Stimulated activated CD8-positive, alpha-beta memory T cell treated with anti-CD3 and anti-CD28 coated beads, Interleukin-7, amount 100 ng/mL, for 1 hour (primary cell): ENCODE measurements at places on chromosomes 11 and 22.

DNA sequence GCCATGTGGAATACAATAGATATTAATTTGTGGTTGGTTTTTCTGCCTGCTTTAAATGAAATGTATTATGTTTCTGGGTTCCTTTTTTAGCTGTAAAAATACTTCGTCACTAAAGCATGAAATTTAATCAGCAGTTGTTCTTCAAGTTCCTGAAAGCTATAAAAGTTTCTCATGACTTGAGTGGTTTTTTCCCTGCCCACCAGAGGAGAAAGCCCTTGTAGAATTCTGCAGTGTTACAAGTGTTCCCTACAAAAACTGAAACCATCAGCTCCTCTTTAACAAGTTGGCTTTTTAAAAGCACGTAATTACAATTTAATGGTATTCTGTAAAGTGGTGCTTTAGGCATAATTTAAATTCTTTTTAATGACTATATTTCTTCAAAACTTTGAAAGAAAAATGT is 56.2 kb downstream of the PANX1 start:
- no peak for DNase-seq

- DNase-seq = no peak
Measured at GRCh38 chr22:50209893-50210292, 9.1 kb downstream of the SELENOO start.

- no peak for DNase-seq
Measured at GRCh38 chr11:41921746-41922390, 462.4 kb upstream of the LRRC4C start.

- DNase-seq = no peak
Measured at GRCh38 chr22:50146439-50147238, 23.9 kb upstream of the PANX2 start.

GRCh38 chr11:13927481-13927880 is 35.0 kb upstream of the SPON1 start:
- no peak for DNase-seq

GRCh38 chr11:118957968-118958367 is 1.9 kb downstream of the UPK2 start:
- DNase-seq = no peak
